ENCODE measurements at places on chromosomes 4 and X.

GRCh38 chr4:70627620-70628019 lies 924 bp upstream of the ENAM start:
- DNase-seq = no peak

GRCh38 chr4:7658341-7659204 lies 223.8 kb upstream of the PSAPL1 start:
- no peak for DNase-seq

GRCh38 chrX:106791495-106791894 lies 11.0 kb upstream of the TBC1D8B start:
- peak; percentile 16 for DNase-seq

DNA sequence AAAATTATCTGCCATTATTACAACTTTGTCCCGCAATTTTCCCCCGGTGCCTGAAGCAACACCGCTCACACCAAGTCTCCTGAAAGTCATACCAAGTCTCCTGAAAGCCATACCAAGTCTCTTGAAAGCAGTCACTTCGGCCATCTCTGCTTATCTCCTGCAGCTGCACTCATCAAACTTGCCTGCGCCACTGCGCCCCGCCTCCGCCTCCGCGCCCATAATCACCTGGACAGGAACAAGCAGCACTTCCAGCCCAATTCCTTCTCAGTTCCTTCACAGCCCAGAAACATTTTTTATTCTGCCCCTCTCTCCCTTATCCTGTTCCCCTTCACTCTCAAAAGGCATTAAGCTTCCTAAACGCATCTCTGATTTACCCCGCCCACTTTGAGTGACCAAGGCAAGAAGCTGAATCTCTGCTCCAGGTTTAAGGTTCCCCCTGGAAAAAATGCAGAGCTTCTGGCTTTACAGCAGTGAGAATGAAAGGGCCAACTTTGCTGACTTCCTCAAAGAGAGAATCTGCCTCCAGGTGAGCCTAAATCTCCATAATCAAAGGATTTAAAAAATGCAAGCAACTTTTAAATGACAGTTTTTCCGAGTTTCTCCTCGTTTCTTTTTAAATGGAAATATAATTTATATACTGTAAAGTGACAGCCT lies 7.7 kb downstream of the GPR50 start:
- no peak for DNase-seq
